Stimulated activated CD4-positive, alpha-beta T cell treated with anti-CD3 and anti-CD28 coated beads, Interleukin-12 subunit alpha, Interleukin-12 subunit beta, amount 100 ng/mL, for 4 hours (primary cell): ENCODE measurements at places on chromosomes 6 and 20.

- DNase-seq, result peak; percentile 75
Measured at GRCh38 chr20:3218307-3218988, 9.2 kb downstream of the ITPA start.

- no peak for DNase-seq
Measured at GRCh38 chr6:170018422-170018935, 267.1 kb downstream of the ERMARD start.

GRCh38 chr20:38723017-38723847, 1.1 kb upstream of the SLC32A1 start:
- DNase-seq, result peak; percentile 3

GRCh38 chr20:9555781-9556180, 41.4 kb downstream of the LAMP5 start:
- no peak for DNase-seq

DNA sequence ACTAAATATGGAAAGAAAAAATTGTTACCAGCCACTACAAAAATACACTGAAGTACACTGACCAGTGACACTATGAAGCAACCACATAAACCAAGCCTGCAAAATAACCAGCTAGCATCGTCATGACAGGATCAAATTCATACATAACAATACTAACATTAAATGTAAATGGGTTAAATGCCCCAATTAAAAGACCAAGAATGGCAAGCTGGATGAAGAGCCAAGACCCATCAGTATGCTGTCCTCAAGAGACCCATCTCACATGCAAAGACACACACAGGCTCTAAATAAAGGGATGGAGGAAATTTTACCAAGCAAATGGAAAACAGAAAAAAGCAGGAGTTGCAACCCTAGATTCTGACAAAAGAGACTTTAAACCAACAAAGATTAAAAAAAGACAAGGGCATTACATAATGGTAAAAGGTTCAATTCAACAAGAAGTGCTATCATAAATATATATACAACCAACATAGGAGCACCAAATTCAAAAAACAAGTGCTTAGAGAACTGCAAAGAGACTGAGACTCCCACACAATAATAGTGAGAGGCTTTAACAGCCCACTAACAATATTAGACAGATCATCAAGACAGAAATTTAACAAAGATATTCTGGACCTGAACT, 104.8 kb downstream of the HACE1 start:
- DNase-seq, result no peak

GRCh38 chr6:132484680-132485018, 28.3 kb downstream of the STX7 start:
- no peak for DNase-seq

DNA sequence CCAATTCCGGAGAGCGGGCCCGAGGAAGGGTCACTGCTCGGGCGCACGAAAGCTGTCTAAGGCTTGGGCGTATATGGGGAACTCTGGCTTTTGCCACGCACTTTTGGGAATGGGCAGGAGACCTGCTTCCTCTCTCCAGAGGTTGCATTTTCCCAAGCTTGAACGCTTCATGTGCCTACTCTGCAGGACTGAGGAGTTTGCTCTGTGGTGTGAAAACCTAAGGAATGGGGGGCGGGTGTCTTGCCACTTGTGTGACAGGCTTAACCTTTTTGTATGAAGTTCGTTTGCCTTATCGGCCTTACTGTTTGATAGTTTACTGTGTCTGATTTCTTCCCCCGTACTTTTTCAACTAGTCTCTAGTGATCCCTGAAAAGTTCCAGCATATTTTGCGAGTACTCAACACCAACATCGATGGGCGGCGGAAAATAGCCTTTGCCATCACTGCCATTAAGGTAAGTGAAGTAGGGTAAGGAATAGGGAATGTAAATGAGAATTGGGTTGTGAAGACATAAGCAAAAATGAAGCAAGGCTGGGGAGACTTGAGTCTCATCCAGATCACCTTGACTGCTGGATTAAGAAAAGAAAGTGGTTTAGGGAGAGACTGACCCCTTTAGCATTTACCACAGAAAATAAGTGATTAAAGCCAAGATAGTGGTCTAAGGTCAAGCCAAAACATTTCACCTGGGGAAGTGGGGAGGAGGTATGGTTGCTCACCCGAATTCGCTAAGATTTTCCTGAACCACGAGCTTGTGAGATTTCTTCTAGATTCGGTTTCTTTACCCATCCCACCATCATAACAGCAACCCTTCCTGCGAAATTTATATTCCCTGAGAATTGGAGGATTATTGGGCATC, 627 bp downstream of the RPS18 start:
- no peak for DNase-seq
